ENCODE measurements at places on chromosomes 4 and X. TPM values are rescaled to one million over a fixed set of nuclear protein-coding genes. Genes with fewer than 3 reads are reported as not detected.

The CACNA1F gene
- 0.11 TPM for total RNA-seq

The RNF128 gene
- total RNA-seq: not detected

The CSAG2 gene
- total RNA-seq: not detected

The MEPE gene
- total RNA-seq: not detected

The MOSPD2 gene
- 10.5 TPM for total RNA-seq

The DGAT2L6 gene
- total RNA-seq: not detected

The SMIM31 gene
- not detected for total RNA-seq

DNA sequence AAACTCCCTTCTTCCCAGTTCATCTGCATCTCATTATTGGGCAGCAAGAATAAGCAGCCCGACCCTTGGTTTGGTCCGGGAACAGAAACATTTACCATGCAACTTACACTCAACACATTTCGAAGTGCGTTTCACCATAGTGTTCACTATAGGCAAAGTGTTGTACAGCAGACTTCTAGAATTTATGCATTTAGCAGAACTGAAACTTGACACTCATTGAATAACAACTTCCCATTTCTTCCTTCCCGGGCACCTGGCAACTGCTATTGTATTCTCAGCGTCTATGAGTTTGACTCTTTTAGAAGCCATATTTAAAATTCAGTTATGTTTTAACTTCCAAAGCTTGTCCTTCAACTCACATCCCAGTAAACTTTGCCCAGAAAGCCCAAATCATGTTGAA lies 840.6 kb downstream of the NLGN4X start:
- no peaks in the 10 kb centered on the region for H3K4me1 ChIP-seq
- no peak overlapping the region for H3K27ac ChIP-seq
- DNase-seq: no peak
- no peaks in the 10 kb centered on the region for H3K36me3 ChIP-seq

DNA sequence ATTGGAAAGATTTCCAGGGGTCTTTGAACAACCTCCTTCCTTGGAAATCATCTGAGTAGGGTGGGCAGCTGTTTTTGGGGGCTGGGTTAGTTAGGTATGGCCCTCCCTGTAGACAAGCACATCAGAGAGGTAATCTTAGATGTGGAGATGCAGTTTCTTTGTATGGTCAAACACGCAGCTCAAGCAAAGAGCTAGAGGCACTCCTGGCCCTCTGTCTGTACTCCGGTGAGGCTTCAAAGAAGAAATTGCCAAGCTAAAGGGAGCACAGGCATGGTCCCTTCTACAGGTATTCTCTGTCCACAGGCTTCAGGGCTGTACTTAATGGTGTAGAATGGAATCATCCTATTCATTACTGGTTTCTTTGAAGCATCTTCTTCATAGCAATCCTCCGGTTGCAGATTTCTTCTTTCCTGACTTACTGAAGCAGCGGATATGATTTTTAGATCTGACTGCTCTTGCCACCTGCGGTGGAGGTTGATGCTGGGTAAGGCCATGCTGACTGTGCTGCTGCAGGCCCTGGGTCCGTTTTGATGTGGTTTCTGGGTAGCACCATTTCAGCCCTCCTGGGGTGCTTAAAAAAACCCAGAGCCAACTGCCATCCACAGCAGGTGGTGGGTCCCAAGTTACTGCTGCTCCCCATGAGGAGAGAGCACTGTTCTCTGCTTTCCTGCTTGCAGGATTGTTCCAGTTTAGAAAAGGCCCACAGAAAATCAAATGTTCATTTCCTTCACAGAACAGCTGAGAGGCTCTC lies 318.9 kb upstream of the GATB start:
- H3K27ac ChIP-seq: peak overlapping the region; percentile 93
- H3K36me3 ChIP-seq: peaks cover 6% of the 10 kb centered on the region
- peak; percentile 67 for DNase-seq
- no peaks in the 10 kb centered on the region for H3K27me3 ChIP-seq
- H3K4me3 ChIP-seq: peak overlapping the region; percentile 49

DNA sequence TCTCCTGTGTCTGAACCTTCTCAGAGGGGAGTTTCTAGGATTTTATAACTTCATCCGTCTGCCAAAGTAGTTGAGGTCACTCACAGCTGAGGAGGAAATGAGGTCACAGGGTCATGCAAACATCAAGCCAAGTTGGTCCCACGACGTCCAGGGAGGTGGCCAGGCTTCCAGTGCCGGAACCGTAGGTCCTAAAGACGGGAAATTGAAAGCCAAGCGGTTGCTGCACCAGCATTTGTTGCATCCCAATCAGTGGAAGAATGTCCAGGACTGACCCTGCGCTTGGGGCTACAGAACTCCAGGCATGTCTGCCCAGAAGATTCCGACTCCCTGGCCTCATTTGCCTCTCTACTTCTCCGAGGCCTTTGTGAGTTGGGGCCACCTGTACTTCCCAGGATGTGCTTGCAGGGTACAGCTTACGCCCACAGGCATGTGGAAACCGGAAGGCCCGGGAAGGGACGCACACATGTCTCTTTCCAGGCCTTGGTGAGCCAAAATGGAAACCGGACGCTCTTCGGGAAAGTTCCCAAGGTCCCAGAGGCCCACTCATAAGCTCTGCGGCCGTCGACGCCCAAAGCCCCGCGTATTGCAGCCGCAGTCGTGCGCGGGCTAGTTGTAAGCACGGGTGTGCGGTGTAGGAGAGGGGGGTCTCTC lies 9.3 kb downstream of the PRDM8 start:
- peaks cover 2% of the 10 kb centered on the region for H3K36me3 ChIP-seq
- no peak for DNase-seq
- H3K27me3 ChIP-seq: peaks cover 29% of the 10 kb centered on the region
- H3K4me1 ChIP-seq: peaks cover 6% of the 10 kb centered on the region

DNA sequence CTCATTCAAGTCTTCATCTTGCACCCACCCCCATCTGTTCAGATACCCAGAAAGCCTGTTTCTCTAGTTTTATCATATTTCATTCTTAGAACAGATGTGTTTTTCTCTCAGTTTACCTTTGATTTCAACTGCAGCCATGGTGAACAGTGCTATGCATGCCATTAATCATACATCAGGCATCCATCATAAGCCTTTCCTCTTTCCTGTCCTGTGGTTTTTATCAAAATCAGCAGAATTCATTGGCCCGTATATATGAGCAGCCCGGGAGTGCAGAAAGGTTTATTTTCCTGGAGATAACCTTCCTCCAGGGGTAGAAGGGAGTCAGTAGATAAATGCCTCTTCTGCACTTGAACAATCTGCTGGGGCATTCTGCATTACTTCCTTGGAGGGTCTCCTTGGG lies 65.7 kb downstream of the IL21 start:
- DNase-seq: no peak
- no peak overlapping the region for H3K4me3 ChIP-seq
- H3K4me1 ChIP-seq: no peaks in the 10 kb centered on the region

- H3K4me1 ChIP-seq: peaks cover 32% of the 10 kb centered on the region
- no peak overlapping the region for H3K4me3 ChIP-seq
- no peaks in the 10 kb centered on the region for H3K27me3 ChIP-seq
- DNase-seq: no peak
- H3K36me3 ChIP-seq: peaks cover 28% of the 10 kb centered on the region
These were observed 19.1 kb downstream of the ARAP2 start for GRCh38 chr4:36224972-36225903.

DNA sequence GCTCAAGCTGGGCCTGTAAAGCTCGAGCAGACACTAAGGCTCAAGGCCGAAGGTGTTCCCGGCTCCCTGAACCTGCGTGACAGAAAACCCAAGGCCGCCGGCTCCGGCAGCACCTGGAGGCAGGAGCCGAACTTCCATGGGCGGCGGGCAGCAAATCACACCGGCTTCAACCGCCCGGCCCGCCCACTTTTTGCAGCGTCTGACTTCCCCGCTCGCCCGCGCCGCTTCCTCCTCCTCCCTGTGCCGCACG lies 940 bp upstream of the NSD2 start:
- peaks cover 38% of the 10 kb centered on the region for H3K4me1 ChIP-seq
- H3K4me3 ChIP-seq: peak overlapping the region; percentile 79
- DNase-seq: peak; percentile 92
- H3K36me3 ChIP-seq: peaks cover 29% of the 10 kb centered on the region

GRCh38 chrX:9466736-9467135 lies 1.9 kb downstream of the TBL1X start:
- no peaks in the 10 kb centered on the region for H3K27me3 ChIP-seq
- DNase-seq: no peak
- peak overlapping the region; percentile 60 for H3K27ac ChIP-seq
- peak overlapping the region; percentile 72 for H3K4me3 ChIP-seq
- peaks cover 16% of the 10 kb centered on the region for H3K36me3 ChIP-seq

DNA sequence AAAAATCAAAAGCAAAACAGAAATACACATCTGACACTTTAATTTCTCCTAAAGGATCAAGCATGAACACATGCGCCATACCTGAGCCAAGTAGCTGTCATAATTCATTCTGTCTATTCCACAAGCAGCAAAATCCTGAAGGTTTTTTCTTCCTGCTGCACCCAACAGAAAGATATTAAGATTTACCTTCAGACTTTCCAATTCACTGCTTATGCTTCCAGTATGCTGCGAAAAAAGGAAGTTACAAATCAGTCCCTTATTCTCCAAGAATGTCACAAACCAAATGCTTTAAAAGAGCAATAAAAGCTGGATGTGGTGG lies 29.2 kb upstream of the FGFBP2 start:
- H3K4me3 ChIP-seq: no peak overlapping the region
- peaks cover 42% of the 10 kb centered on the region for H3K27me3 ChIP-seq
- DNase-seq: no peak
- peaks cover 7% of the 10 kb centered on the region for H3K4me1 ChIP-seq
- no peaks in the 10 kb centered on the region for H3K36me3 ChIP-seq
- H3K27ac ChIP-seq: no peak overlapping the region

GRCh38 chrX:112341598-112341997 lies 259.0 kb upstream of the TRPC5 start:
- H3K4me3 ChIP-seq: no peak overlapping the region
- H3K4me1 ChIP-seq: no peaks in the 10 kb centered on the region

- H3K27me3 ChIP-seq: no peaks in the 10 kb centered on the region
- H3K27ac ChIP-seq: no peak overlapping the region
- H3K36me3 ChIP-seq: no peaks in the 10 kb centered on the region
- no peaks in the 10 kb centered on the region for H3K4me1 ChIP-seq
- H3K4me3 ChIP-seq: peak overlapping the region; percentile 63
These were observed 1174.4 kb upstream of the PCDH10 start for GRCh38 chr4:131974730-131975129.

DNA sequence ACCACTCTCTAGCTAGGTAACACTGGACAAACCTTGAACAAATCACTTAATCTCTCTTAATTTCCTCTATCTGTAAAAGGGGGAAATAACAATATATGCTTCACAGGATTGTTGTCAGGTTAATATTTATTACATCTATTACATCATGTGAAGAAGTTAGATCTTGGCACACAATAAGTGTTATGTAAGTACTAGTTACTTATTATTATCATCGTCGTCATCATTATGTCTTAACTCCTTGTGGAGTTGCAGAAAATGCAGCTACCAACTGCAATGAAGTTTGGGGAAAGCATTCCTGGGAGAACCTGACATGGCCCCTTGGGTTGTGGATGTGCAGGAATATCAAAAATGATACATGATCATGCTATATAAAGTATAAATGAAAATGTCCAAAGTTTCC lies 4.8 kb upstream of the JCHAIN start:
- H3K4me3 ChIP-seq: no peak overlapping the region
- no peak overlapping the region for H3K27ac ChIP-seq
- H3K27me3 ChIP-seq: peaks cover 6% of the 10 kb centered on the region
- no peak for DNase-seq

DNA sequence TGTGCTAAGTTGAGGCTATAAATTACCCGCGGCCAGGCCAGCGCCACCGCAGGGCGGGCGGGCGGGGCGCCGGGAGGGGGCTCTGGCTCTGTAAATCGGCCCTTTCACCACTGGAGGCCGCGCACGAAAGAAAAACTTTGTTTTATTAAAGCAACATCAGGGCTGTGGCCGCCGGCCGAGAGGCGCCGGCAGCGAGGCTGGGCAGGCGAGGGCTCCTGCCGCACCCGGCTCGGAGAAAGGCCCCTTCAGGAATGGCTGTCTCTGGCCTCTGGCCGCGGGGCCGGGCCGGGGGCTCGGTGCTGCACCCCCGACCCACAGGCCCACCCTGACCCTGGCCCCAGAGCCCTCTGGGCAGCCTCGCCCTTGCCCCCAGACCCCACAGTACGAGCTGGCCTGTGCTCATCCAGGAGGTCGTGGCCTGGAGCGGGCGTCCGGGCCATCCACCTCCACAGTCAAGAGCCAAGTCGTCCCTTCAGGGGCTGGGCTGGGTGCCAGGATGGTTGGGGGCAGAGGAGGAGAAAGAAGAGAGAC lies 29.5 kb upstream of the FGFR3 start:
- H3K4me3 ChIP-seq: no peak overlapping the region
- no peaks in the 10 kb centered on the region for H3K4me1 ChIP-seq
- no peaks in the 10 kb centered on the region for H3K36me3 ChIP-seq
- no peak overlapping the region for H3K27ac ChIP-seq
- no peak for DNase-seq

GRCh38 chr4:57078685-57079521 lies 31.3 kb downstream of the IGFBP7 start:
- no peak overlapping the region for H3K4me3 ChIP-seq
- no peak overlapping the region for H3K27ac ChIP-seq
- H3K36me3 ChIP-seq: no peaks in the 10 kb centered on the region
- no peaks in the 10 kb centered on the region for H3K4me1 ChIP-seq
- H3K27me3 ChIP-seq: peaks cover 26% of the 10 kb centered on the region
- no peak for DNase-seq

DNA sequence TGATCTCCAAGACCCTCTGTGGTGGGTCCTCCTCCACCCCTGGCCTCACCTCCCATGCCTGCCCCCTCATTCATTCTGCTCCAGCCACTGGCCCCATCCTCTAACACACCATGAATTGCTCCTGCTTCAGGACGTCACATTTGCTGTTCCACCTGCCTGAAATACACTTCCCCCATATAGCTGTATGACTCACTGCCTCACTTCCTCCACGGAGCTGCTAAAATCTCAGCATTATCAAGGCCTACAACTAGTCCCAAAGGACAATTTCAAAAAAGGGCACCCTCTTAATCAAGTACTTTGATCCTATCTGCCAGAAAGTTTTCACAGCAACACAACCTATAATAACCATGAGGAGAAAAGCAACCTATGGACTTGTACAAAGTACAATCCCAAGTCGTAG lies 43.6 kb upstream of the PHOX2B start:
- H3K27ac ChIP-seq: no peak overlapping the region
- no peaks in the 10 kb centered on the region for H3K36me3 ChIP-seq
- H3K27me3 ChIP-seq: peaks cover 4% of the 10 kb centered on the region

DNA sequence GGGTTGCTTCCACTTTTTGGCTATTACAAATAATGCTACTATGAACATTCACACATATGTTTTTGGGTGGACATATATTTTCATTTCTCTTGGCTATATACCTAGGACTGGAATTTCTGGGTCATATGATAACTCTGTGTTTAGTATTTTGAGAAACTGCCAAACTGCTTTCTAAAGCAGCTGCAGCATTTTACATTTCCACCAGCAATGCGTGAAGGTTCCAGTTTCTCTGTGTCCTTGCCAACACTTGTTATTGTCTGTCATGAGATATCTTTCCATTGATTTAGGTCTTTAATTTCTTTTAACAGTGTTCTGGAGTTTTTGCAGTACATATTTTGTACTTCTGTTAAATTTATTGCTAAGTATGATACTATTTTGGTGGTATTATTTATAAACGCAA lies 48.3 kb downstream of the CLCN5 start:
- DNase-seq: no peak
- H3K27me3 ChIP-seq: no peaks in the 10 kb centered on the region
- no peaks in the 10 kb centered on the region for H3K36me3 ChIP-seq
- H3K4me3 ChIP-seq: no peak overlapping the region

Data from activated CD8-positive, alpha-beta T cell treated with anti-CD3 and anti-CD28 coated beads, Interleukin-2, amount 10 ng/mL, durations not matched to agents 7 days and 5 days (primary cell).